ENCODE measurements at places on chromosomes 16 and 17. TPM values are rescaled to one million over a fixed set of nuclear protein-coding genes. Genes with fewer than 3 reads are reported as not detected.

DNA sequence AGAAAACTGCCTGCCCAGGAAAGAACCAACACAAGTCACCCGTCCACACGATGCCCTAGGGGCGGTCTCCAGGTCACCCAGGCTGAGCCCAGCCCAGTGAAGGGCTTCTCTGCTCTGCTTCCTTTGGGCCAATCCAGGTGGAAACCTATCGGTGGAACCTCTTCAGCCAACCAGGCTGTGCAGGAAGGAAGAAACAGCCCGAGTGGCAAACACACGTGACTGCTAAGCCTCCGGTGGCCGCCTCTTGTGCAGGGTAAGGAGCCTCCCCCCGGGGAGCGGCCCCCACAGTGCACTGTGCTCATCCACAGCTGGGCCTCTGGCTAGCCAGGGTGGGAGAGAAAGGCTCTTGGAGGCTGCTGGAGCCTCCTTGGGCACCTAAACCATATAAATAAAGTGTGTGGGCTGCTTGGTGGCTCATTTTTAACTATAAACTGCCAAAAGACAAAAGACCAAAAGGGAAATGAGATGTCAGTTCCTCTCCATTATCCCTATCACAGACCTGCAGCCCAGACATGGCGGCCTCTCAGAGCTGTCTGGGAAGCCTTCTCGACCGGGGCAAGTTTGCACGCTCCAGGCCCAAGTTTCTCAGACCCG, 2.4 kb downstream of the RTN4RL1 start:
- no peak for DNase-seq

- no peak for DNase-seq
Observed at GRCh38 chr17:81298325-81298990, 3.4 kb upstream of the SLC38A10 start.

- peak; percentile 100 for DNase-seq
Observed at GRCh38 chr16:30650369-30651123, at the start of gene PRR14. TSS of gene PRR14 (plus strand) at chr16:30650960. CDS start at chr16:30651646, 686 bp downstream.

GRCh38 chr17:29828676-29829284, 101.2 kb downstream of the SSH2 start:
- no peak for DNase-seq

DNA sequence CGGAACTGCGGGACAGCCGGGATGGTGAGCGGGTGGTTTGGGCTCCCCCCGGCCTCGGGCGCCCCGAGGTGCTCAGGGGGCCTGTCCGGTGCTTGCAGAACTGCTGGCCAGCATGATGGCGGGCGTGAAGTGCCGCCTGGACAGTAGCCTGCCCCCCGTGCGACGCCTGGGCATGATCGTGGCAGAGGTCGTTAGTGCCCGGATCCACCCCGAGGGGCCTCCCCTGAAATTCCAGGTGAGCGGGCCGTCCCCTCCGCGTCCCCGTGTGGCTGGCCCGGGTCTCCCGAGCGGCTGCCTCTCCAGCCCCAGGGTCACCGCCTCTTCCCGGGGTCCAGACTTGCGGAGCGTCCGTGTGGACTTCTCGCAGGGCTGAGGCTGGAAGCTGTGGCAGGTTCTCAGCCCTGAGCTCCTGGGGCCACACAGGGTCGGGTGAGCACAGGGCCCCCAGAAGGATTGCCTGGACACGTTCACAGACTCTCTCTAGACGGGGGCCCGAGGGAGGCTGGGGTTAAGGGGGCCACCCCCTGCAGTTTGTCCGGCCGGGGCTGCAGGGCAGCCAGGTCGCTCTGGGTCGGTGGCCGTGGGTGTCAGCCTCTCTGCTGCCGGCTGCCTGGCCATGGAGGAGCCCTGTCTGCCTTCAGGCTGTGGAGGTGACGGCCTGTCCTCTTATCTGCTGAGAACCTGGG, 7.4 kb downstream of the TELO2 start:
- no peak for DNase-seq

DNA sequence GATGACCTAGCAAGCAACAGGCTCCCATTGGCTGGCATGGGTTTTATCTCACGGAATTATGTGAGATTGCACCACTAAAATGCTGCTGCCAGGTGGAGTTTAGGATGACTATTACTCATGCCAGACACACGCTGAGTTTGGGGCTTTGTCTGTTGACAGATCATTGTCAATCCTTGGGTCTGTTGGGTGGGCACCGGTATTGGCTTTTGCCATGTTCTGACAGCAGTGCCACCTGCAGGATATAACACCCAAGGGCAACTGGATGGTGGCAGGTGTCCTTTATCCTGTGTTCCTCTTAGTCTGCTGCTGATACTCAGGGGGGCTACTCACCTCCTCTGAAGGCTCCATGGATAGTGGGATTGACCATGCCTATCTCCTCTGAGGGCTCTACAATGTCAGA, 221.6 kb upstream of the DYNLRB2 start:
- DNase-seq = no peak

- no peak for DNase-seq
Observed at GRCh38 chr17:79399610-79400144, 211.2 kb downstream of the RBFOX3 start.

SLC12A3 gene
- not detected for total RNA-seq

GRCh38 chr17:75783803-75784472, 668 bp upstream of the UNK start:
- DNase-seq = no peak

DNA sequence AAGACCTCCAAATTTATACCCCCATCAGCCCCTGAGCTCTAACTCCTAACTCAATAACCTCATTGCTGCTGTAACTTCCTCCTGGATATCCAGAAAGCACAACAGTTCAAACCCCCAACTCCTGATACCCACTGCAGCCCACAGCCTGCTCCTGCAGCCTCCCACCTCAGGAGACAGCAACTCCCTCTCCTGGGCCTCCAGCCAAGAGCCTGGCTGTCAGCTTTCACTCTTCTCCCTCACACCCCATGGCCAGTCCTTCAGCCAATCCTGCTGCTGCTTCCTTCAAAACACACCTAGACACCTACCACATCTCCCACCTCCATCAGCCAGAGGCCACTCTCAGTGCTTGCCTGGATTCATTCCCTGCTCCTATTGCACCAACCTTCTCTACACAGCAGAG, 5.4 kb downstream of the GINS2 start:
- no peak for DNase-seq

CLEC19A gene
- not detected for total RNA-seq

- peak; percentile 96 for DNase-seq
Observed at GRCh38 chr17:10127819-10128425, 70.5 kb downstream of the GAS7 start.

DNA sequence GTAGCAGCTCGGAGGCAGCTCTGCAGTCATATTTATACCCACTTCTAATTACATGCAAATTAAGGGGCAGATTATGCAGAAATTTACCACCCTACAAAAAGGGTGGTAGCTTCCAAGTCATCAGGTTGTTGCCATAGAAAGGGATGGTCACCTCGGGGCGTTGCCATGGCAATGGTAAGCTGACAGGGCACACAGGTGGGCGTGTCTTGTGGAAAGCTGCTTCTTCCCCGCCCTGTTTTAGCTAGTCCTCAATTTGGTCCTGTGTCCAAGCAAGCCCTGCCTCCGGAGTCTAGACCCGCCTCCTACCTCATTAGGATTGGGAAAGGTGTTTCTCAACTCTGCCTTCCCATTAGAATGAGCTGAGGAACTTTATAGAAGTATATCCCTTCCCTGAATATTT, 98.7 kb downstream of the HS3ST2 start:
- DNase-seq = no peak

HEATR9 gene
- total RNA-seq = not detected

DNA sequence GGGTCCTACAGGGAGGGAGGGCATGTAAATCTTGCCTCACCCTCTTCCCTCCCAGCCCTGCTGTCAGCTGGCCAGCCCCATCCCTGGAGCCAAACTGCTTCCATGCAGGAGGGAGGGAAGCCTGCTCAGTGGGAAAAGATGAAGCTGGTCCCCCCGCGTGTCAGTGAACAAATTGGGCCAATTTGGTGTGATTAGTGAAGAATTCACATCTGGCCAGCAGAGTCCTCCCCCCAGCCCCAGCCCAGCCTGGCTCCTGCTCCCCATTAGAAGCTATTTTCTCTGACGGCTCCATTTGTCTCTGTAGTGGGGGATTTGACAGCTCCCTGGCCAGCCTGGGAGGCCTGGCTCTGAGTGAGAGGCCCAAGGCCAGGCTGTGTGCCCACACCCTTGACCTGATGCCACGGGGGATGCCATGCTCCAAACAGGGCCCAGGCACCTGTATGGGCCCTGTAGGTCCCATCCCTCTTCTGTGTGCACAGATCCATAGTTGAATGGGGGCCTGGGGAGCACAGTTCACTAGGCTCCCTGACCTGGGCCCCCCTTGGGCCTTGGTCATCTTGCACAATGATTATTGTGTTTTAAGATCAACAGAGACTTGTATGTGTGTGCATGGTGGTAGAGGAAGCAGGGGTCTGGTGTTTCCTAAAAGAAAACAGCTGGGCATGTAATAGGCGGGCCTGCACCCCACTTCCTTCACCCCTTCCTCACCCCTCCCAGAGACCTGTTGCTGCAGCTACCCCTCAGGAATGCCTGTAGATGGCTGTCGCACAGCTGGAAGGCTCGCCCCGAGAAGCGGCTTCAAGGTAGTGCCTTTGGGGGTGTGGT, 50.7 kb upstream of the TAC4 start:
- peak; percentile 4 for DNase-seq

DNA sequence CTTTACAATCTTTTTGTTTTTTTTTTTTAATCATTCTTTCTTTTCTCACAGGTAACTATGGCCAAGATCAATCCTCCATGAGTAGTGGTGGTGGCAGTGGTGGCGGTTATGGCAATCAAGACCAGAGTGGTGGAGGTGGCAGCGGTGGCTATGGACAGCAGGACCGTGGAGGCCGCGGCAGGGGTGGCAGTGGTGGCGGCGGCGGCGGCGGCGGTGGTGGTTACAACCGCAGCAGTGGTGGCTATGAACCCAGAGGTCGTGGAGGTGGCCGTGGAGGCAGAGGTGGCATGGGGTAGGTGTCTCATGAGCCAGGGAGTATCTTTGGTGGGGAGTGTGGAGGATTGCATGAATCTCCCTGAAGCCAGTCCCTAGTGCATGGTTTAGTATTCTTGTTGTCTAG, 4.9 kb downstream of the FUS start:
- DNase-seq = no peak

GRCh38 chr17:46719891-46720290, 98.6 kb downstream of the WNT3 start:
- DNase-seq = no peak

SEZ6 gene
- not detected for total RNA-seq

MT1H gene
- total RNA-seq = not detected

PRDM7 gene
- total RNA-seq = not detected

GRCh38 chr16:58717994-58718393, 16.1 kb downstream of the GOT2 start:
- no peak for DNase-seq

KRT39 gene
- not detected for total RNA-seq

DNA sequence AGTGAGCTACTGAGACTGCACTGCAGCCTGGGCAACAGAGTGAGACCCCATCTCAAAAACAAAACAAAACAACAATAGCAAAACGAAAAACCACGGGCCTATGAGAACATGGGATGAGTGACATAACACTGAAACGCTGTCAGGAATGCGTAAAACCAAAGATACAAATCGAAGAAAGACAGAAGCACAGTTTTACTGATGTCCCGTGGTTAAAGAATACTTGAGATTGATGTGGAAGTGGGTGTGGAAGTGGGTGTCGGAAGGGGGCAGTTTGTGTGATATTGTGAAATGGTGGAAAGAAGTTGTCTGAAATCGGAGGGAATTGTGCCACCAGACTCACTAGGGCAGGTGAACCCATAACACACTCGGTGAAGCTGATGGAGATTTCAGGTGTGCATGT, 9.5 kb downstream of the ST6GALNAC2 start:
- DNase-seq = no peak

DNA sequence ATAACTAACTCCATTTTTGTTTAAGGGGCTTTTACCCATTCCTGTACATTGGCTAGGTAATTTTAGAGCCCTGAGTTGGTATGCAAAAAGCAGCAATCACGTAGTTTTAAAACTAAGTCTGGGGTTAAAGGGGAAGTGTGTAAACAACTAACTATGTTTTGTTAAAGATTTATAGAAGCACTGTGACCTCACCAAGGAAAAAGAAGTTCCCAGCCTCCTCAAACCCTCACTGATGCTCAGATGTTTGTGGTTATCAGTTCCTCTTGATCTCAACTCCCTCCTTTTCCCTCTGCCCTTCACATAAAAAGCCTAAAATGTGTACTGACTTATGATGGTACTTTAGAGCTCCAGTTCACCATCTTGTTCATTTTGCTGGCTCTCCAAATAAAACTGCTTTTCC, 119.9 kb upstream of the IRX6 start:
- no peak for DNase-seq

HOXB2 gene
- total RNA-seq = 9.0 TPM

DNA sequence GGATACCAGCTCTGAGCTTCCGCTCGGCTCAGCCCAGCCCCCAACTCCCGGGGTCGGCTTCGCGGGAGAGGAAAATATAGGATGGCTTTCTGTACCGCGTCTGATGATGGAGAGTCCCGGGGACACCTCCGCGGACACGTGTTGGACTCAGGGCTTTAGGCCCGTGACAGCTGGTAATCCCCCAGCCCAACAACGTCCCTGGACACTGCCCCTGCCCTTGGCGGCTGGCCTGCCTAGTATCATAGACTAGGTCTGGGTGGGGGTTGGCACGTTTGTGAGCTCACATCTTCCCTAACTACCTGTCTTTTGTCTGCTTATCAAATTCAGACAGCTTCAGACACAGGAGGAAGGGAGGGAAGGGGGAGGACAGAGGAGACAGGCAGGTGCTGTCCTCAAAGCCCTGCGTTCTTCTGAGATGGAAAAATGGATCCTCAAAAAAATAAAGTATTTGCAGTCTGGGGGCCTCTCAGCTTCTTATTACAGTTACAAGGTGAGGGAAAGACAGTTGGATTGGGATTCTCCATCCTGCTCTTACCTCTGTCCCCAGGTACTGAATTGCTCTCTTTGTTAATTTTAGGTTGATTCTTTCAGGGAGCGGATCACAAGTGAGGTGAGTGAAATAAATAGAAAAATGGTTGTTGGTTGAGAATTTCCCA, 698 bp downstream of the PSME3 start:
- no peak for DNase-seq

DNA sequence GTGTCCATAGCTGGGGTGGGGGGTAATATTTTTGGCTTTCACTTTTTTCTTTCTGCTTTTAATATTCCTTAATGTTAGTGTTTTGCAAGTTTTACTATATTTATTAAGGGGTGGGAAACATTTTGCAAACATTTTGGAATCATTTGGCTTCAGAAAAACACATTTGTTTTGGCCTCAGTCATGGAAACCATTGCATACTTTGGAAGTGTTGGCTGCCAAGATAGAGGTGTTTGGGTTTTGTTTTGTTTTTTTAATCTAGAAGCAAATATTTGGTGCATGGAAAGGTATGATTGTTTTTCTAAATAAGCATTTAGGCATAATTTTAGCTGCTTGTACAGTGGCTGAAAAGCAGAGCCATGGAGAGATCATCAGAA, 243.3 kb downstream of the KATNIP start:
- DNase-seq = no peak

LGALS9B gene
- total RNA-seq = not detected

SAMD14 gene
- total RNA-seq = 1.6 TPM

SLC52A1 gene
- 0.25 TPM for total RNA-seq
